ENCODE measurements at places on chromosomes 13 and 19.

- DNase-seq = no peak
Measured at GRCh38 chr19:13022859-13023636, 27.8 kb downstream of the NFIX start.

- DNase-seq = no peak
Measured at GRCh38 chr13:20714161-20714560, 10.7 kb downstream of the IL17D start.

- DNase-seq = no peak
Measured at GRCh38 chr19:41591951-41592562, 16.1 kb downstream of the CEACAM21 start.

- DNase-seq = no peak
Measured at GRCh38 chr19:17989425-17990094, 18.4 kb upstream of the ARRDC2 start.

- no peak for DNase-seq
Measured at GRCh38 chr13:90329641-90330040, 1017.8 kb upstream of the MIR17HG start.

GRCh38 chr13:102812611-102813287 lies 13.8 kb downstream of the BIVM start:
- DNase-seq = no peak

- peak; percentile 53 for DNase-seq
Measured at GRCh38 chr13:49240017-49240416, 7.7 kb upstream of the CDADC1 start.

DNA sequence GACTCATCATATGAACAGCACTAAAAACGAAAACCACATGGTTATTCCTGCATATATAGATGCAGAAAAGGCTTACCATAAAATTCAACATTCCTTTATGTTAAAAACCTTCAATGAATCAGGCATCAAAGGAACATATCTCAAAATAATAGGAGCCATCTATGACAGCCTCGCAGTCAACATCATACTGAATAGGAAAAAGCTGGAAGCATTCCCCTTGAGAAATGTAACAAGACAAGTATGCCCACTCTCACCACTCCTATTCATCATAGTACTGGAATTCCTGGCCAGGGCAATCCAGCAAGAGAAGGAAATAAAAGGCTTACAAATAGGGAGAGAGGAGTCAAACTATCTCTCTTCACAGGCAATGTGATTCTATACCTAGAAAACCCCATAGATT lies 179.6 kb upstream of the HTR2A start:
- DNase-seq = no peak

DNA sequence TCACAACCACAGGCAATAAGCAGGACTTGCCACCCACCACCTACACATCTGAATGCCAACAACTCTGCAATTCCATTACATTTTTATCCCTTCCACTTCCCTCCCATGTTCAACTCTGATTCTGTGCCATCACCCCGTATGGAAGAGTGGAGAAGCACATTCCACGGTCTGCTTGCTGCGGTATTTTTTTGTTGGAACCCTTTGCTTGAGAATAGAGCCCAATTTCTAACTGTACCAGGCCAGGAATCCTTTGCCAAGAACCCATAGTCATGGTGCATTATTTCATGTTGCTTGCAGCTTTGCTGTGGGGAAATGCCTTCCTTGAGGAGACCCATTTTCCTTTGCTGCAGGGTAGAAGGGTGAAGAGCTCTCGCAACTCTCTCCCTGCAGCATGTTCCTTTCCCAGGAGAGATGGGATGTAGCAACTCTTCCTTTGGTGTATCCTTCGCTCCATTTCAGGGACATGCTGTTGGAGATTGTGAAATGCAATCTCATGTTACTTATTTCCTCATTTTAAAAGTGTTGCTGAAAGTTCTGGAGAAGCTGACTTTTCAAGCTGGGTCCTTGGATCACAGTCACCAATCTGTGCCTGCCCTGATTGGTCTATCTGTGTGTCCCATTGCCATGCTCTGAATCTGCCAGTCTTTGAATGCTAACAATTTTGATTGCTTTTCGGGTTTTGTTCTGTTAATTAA lies 69.8 kb upstream of the STARD13 start:
- no peak for DNase-seq

GRCh38 chr13:37700887-37701286 lies 102.3 kb upstream of the POSTN start:
- DNase-seq = no peak

DNA sequence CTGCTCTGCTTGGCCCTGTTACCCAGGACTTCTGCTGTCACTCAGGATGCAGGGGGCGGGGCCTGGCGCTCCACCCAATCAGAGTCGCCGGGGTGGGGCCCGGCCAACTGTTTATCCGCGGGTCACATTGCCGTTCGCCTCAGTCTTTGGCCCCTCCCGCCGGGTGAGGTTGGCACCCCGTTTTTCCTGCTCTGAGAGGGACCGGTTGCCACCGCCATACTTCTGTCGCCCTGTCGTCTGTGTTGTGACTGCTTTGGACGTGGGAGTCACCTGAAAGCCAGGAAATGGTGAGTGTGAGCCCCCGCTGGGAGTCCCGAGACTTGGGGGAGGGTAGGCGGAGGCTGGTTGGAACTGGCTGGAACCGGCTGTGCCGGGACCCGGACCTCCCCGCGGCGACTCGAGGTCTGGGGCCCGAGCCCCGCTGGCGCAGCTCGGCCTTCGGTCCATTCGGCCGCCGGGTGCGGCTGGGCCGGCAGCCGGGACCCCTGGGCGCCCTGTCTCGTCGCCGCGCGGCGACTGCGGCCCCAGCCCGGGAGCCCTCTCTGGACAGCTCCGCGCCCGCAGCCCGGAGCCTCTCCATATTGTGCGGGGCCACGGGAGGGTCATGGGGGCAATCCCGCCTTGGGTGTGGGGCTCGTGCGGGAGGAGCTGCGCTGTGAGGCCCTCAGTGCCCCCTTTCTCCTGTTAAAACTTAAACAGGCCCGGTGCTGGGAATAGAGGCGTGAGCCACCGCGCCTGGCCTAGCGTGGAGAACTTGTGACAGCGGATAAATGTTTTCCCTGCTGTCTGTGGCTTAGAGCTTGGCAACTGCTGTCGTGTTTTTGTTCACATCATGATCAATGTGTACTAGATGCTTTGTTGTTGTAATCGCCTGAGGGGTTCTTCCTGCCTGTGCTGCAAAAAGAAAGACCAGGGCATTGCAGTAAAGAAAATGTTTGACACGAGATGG lies at the start of gene ZNF844:
Gene ZNF844, plus strand, starts transcription at position 142 of the 949 bp plus-strand sequence. Its CDS starts 143 bp downstream, at position 285.
- DNase-seq = peak; percentile 87

DNA sequence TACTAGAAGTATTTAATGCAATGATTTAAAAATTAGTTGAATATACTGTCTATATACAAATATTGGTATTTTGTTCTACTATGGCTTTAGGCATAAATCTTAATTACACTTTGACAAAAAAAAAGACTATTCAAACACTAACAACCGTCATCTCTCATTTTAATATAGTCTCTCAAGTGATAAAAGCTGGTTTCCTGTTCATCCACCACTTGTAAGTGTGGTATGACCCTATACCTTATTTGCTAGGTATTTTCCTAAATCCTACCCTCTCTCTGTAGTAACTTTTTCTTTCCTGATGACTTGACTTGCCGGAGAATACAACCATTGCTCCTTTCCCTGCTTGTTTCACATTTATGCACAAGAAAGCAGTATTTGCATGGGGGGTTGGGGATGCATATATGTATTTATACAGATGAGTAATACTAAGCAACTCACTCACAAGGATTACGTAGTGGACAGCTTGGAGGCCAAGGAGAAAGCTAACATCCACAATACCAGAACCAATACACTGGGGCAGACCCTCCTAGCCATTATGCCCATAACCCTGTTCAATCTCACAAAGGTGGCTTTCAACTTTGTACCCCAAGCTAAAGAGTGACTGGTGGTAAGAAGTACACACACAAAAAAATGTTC lies 12.7 kb upstream of the EFNB2 start:
- no peak for DNase-seq

DNA sequence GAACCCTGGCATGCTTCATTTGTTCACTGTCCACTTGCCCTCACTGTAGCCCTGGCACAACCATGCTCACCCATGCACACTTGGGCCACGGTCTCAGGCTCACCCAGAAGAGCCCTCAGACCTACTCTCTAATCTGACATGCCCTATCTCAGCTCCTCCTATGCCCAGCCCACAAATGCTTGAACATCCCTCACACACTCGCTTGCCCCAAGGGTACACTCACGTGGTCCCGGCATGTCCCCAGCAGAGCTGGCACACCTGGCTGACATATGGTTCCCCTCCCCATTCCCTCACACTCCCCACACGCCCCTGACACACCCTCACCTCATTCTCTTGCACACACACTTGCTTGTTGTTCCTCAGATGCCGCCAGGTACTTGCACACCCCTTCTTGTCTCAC lies 55.7 kb downstream of the MAP4K1 start:
- no peak for DNase-seq

DNA sequence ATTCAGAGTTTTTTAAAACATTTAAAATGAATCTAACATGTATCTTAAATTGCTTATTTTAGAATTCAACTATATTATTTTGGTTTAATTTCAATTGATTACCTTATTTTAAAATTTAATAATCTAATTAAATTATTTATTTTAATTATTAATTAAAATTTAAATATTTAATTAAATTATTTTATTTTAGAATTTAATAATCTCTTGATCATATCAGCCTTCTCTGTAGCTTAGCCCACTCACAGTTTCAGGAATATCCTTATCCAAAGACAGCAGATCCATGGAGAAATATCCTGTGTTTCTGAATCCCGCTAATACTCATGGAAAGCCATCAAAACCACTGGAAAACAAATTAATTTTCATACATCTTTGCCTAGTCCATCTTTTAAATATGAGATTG lies 1669.2 kb downstream of the PCDH9 start:
- no peak for DNase-seq

DNA sequence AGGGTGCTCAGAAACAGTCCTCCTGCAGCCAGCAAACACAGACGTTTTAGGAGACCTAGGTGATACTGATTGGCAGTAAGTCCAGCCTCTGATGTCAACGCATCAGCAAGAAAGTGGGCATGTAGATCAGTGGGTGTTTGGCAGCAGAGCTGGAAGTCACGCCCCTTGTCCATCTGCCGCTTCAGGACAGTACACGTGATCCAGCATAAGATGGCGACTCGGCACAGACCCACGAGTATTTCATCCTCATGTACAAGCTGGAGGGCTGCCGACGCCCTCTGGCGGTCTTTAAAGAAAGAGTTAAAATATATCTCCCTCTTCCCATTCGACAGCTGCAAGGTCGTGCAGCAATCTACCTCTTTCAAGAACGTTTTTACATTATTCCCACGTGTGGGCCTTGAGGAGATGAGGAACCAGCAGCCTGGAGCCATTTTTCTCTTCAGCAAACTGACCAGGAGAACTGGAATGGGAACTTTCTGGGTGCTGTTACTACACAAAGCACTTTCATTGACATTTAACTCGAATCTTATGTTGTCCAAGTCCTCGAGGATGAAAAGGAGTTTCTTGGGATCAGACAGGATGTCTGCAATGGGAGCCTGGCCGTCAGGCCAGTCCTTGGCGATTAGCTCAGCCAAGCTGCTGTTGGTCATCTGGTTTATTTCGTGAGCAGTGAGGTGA lies 22.3 kb downstream of the NLRP11 start:
- peak; percentile 34 for DNase-seq

- no peak for DNase-seq
Measured at GRCh38 chr13:35704331-35704730, 227.8 kb upstream of the MAB21L1 start.

DNA sequence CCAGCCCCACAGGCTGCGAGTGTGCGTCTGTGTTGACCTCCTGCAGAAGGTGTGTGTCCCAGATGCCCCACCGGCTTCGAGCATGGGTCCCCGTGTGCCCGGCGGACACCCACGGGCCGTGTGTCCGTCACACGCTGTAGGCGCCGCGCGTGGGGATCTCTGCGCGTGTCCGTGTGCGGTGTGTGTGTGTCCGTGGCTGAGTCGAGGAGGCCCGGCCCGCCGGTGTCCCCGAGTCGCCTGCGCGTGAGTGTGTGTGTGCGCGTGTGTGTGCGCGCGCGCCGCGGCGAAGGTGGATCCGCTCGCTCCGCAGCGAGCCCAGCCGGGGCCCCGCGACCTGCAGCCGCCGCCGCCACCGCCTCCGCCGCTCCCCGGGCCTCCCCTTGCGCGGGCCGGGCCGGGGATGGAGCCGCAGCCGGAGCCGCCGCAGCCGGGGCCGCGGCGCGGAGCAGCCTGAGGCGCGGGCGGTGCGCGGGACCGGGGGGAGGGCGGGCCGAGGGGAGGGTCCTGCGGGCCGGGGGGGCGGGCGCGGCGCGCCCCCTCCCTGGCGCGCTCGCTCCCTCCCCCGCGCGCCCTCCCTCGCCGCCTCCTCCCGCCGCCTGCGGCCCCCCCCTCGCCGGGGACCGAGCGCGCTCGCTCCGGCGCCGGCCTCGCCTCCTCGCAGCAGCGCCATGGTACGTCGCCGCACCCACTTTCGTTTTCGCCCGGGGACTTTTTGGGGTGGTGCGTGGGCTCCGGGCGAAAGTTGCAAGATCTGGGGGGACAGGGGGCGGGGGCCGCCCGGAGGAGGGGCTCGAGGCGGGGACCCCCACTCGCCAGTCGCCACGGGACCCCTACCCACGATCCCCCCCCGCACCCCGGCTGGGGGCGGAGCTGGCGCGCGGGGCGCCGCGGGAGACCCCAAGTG lies 7.1 kb upstream of the NFIC start:
- peak; percentile 68 for DNase-seq

DNA sequence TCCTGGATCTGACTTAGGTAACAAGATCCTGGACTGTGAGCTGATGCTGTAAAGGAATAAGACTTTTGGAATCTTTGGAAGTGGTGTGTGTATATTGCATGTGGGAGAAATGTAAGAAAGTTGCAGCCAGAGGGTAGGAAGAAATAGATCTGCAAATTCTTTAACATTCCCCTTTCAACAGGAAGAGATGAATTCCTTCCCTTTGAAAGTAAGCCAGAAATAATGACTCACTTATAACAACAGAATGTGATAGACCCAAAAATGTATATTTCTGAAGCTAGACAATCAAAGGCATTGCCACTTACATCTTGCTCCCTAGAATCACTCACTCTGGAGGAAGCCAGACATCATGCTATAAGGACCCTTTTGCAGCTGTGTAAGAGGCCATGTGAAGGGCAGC lies 9.8 kb upstream of the SIAH3 start:
- no peak for DNase-seq

DNA sequence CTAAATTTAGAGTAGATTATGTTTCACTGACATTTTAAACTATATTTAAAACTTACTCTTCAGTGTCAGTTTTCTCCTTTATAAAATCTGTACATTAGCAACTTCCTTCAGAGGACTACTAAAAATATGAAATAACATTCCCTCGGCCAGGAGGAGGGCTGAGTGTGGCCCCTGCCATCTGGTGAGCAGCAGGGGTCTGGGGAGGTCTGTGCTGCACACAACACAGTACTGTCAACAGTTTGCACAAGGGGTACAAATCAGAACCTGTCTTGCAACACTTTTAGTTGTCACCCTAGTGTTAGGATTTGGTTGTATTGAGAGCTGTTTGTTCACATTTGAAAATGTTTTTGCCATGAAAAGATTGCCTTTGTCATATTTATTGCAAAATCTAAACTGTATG lies 48.9 kb downstream of the TPP2 start:
- no peak for DNase-seq

GRCh38 chr19:38388349-38389100 lies at the start of gene SPRED3:
TSS of gene SPRED3 (plus strand) at chr19:38388697. CDS start at chr19:38390303, 1,606 bp downstream.
- DNase-seq = peak; percentile 24

GRCh38 chr13:29568731-29569130 lies 26.8 kb downstream of the SLC7A1 start:
- DNase-seq = no peak

- DNase-seq = no peak
Measured at GRCh38 chr13:75256922-75257321, 225.0 kb downstream of the TBC1D4 start.

GRCh38 chr13:101493541-101493940 lies 41.1 kb downstream of the ITGBL1 start:
- DNase-seq = no peak

GRCh38 chr13:25247360-25247759 lies 39.9 kb downstream of the MTMR6 start:
- no peak for DNase-seq

GRCh38 chr19:51978882-51979281 lies 7.8 kb downstream of the ZNF350 start:
- no peak for DNase-seq

Measured in activated T-cell treated with anti-CD3 and anti-CD28 coated beads, Interleukin-2, amount 50 U/mL, for 48 hours (primary cell).